ENCODE measurements at places on chromosomes 7 and 10. TPM values are rescaled to one million over a fixed set of nuclear protein-coding genes. Genes with fewer than 3 reads are reported as not detected.

The ANKIB1 gene
- 47.9 TPM for total RNA-seq

The GTF2IRD1 gene
- 4.7 TPM for total RNA-seq

The SLC29A4 gene
- 0.59 TPM for total RNA-seq

The FXYD4 gene
- total RNA-seq: not detected

The ZKSCAN1 gene
- 36.0 TPM for total RNA-seq

The SRRM3 gene
- total RNA-seq: 0.98 TPM

The BLNK gene
- total RNA-seq: not detected

The DNAJC30 gene
- total RNA-seq: 2.2 TPM

The RHBDD2 gene
- 14.3 TPM for total RNA-seq

The ANKRD61 gene
- not detected for total RNA-seq

The TMEM273 gene
- total RNA-seq: not detected

The INHBA gene
- total RNA-seq: 2.5 TPM

The EXOC6 gene
- 1.5 TPM for total RNA-seq

The HOXA7 gene
- 2.7 TPM for total RNA-seq

The PCDH15 gene
- not detected for total RNA-seq

The WNT8B gene
- not detected for total RNA-seq

The MOGAT3 gene
- total RNA-seq: not detected

The OR2A7 gene
- 0.20 TPM for total RNA-seq

The SH2D4B gene
- total RNA-seq: not detected

The SPDYE2 gene
- not detected for total RNA-seq

The ACSL5 gene
- total RNA-seq: 2.6 TPM

The RELN gene
- total RNA-seq: 0.39 TPM

The CLCN1 gene
- total RNA-seq: not detected

The SPDYE11 gene
- total RNA-seq: not detected

The TRA2A gene
- total RNA-seq: 34.6 TPM

The TASOR2 gene
- 94.8 TPM for total RNA-seq

The PRXL2A gene
- 8.5 TPM for total RNA-seq

The OPN4 gene
- total RNA-seq: not detected

The DGKI gene
- 3.5 TPM for total RNA-seq

The CPA5 gene
- total RNA-seq: not detected

The LRRC18 gene
- total RNA-seq: not detected

The VSTM2A gene
- total RNA-seq: not detected

The SCART1 gene
- 1.6 TPM for total RNA-seq

The ANKRD7 gene
- total RNA-seq: 0.39 TPM

All from subcutaneous preadipocyte (primary cell).